Stimulated activated CD8-positive, alpha-beta memory T cell treated with anti-CD3 and anti-CD28 coated beads, Interleukin-7, amount 100 ng/mL, for 4 hours (primary cell): ENCODE measurements at places on chromosomes 3 and 15.

GRCh38 chr3:184171562-184171961 lies 3.1 kb upstream of the AP2M1 start:
- no peak for DNase-seq

- no peak for DNase-seq
Measured at GRCh38 chr3:31370681-31371080, 162.0 kb upstream of the STT3B start.

DNA sequence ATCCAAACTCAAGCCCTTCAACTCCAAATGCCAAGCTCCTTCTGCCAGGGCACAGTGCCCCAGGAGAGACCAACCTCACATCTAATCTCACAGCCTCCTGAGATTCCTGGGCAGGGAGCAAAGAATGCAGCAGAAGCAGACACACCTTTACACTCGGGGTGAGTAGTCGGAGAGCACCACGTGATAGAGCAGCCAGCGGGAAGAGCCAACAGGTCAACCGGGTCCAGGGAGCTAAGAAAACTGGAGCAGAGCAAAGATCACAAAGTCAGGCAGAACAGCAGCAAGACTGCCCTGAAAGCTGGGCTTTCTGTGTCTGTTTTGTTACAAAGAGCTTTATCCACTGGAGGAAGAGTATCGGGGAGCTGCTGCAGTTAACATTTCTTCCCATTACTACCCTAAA lies 4.2 kb downstream of the B3GALNT1 start:
- no peak for DNase-seq

GRCh38 chr15:36778531-36778930 lies 199.1 kb downstream of the CDIN1 start:
- DNase-seq, result no peak

GRCh38 chr3:72097053-72097452 lies 312.1 kb upstream of the PROK2 start:
- DNase-seq, result no peak

- no peak for DNase-seq
Measured at GRCh38 chr15:78255421-78256043, 8.8 kb upstream of the DNAJA4 start.
